ENCODE measurements at places on chromosomes 7 and 10.

DNA sequence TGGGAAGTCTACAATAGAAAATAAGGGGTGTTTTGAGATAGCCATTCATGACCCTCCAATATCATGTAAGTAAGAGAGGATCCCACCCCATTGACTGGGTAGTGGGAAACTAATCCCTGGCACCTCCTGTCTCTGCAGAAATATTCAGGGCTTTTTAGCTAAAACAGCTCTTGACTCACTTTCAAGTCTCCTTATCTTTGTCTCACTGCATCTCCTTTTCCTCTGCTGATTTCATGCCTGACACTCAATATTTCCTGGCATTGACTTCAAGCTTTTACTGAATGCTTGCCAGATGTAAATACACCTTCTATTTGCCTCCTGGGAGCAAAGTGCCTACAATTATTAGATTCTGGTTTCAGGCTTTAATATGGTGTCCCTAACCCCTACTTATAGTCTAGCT is 57.1 kb downstream of the CHRM2 start:
- DNase-seq: no peak

DNA sequence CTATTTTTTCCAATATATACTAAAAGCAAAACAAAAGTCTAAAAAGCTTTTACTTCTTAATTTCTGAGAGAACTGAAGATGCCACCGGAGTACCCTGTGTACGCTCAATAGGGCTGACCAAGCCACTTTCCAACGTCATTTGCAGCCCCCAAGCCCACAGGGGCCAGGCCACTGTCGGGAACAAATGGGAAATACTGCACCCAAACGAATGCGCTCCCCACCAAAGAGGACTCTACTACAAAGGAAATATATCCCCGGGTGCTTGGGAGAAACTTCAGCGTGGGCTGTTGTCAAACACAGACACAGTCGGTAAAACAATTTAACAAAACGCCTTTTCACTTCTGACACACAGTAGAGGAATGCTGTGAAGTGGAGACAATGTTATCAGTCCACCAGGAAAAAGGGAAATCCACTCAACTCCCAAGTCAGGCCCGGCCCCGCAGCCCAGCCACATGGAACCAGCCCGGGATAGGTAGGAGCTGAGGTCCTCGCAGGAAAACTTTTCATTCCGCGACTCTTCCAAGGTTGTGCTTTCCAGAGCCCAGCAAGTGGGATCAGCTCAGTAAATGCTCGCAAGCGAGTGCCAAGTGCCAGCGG is 1.4 kb downstream of the PARD3 start:
- DNase-seq: no peak

GRCh38 chr10:7408291-7409044 is 2.4 kb downstream of the SFMBT2 start:
- peak; percentile 62 for DNase-seq

GRCh38 chr10:24097751-24098207 is 111.2 kb upstream of the KIAA1217 start:
- DNase-seq: no peak

- peak; percentile 73 for DNase-seq
Observed at GRCh38 chr10:124090601-124091209, 2.7 kb downstream of the CHST15 start.

GRCh38 chr10:80068270-80068669 is 10.2 kb upstream of the TMEM254 start:
- DNase-seq: no peak

All from breast epithelium (tissue), 4 donors.